ENCODE measurements at places on chromosomes 13 and 19.

DNA sequence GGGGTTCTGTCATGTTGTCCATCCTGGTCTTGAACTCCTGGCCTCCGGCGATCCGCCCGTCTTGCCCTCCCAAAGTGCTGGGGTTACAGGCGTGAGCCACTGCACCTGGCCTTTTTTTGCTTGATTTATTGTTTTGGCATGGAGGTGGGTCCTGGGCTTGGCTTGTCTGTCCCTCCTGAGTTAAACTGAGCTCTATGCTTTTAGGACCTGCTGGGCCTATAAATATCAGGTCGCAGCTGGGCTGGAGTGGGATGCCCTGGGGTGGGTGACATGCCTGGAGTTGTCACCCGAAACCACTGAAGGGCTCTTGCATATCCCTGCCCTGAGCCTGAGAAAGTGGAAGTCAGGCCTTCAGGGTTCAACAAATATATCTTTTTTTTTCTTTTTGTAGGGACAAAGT lies 5.5 kb downstream of the ARRDC5 start:
- DNase-seq = no peak

DNA sequence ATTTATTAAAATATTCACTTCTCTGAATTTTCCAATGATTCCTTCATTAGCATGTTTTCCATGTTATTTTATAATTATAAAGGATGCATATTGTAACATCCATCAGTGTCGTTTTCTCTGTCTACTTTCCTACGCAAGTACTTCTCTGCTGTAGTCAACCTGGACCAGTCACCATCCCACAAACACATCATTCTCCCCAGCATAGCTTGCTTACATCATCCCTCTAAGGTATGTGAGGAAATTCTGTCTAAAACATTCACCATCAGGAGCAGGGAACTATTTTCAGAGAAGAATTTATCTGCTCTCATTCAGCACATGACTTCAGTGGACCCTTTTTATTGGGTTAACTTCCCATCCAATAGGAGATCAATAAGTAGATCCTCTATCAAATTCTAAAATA lies 806.1 kb upstream of the ARGLU1 start:
- no peak for DNase-seq

GRCh38 chr19:1503089-1503924 lies 9.5 kb downstream of the ADAMTSL5 start:
- peak; percentile 90 for DNase-seq

- peak; percentile 20 for DNase-seq
Measured at GRCh38 chr13:20441879-20442278, 83.8 kb downstream of the CRYL1 start.

DNA sequence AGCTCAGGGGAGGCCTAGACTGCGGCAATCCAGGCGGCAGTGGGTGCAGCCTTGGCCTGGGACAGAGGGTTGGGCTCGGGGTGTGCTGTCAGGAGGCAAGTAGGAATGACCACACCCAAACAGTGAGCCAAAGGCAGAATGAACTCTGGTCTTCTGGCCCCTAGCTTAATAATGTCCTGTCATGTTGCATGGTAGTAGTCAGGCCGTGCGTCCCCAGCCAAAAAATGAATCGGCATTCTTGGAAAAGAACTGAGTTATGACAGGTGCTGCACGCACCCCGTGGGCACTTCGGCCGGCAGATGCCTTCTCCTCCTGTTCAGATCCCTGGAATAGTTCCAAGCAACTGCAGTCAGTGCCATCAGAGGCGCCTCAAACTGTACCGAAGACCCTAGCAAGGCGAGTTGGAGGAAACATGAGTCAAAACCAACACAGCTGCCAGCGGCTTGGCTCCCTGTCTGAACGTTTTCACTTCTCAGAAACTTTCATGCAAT lies 55.9 kb downstream of the ATP7B start:
- DNase-seq = no peak
